ENCODE measurements at places on chromosomes 16 and 17.

- DNase-seq, result peak; percentile 72
Observed at GRCh38 chr17:2336852-2337543, at the start of gene SGSM2. Gene SGSM2 (plus strand): TSS chr17:2337501. CDS start chr17:2337689, 188 bp downstream.

DNA sequence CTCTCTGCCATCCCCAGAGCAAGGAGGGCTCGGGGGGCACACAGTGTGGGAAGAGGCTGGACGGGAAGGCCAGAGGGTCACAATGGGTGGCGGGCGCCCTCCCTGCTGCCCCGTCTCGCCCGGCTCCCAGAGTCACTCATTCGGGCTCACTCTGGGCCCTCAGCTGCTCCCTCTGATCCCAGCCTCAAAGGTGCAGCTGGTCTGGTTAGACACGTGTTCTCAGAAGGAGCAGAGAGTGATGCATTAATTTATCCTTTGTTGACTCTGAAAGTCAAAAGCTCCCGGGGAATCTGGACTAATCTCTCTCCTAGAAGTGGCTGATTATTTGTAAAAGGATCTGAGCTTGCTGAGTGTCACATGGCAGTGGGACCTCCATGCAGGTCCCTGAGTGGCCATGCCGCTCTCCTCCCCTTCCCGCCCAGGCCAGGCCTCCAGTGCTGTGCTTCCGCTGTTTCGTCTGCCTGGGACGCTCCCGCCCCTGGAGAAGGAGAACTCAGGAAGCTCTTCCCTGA, 87.5 kb downstream of the SEC14L1 start:
- DNase-seq, result no peak

DNA sequence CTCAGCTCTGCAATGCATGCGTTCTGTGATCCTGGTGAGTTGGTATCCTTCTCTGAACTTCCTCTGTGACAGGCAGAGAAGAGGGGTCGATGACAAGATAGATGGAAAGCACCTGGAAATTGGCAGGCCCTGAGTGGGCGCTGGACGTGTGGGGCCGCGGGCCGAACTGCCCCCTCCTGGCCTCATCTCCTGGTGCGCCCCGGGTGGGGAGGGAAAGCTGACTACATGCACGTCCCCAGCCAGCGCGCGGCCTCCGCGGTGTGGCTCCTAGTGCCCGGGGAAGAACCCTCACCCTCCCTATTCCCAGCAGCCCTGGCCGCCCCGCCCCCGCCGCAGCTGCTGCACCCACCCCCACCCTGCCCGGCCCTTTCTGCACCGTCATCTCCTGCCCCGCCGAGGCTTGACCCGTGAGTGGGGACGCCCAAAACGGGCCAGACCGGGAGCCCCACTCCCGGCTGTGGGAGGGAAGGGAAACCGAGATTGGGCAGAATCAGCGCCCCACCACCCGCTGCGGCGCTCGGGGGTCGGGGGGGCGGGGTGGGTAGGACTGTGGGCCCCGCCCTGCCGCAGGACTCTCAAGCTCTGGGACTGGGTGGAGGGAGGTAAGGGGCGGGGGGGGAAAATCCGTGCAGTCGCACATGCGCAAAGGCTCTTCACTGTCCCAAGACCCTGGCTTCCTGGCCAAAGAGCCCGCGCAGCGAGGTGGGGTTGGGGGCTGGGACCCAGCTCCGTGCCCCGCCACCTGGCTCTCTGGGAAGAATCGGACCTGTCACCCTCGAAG, at the start of gene NOL3:
Gene NOL3 (plus strand): TSS at position 371 of the 781 bp plus-strand sequence.
- no peak for DNase-seq

GRCh38 chr16:68447653-68448359, 502 bp downstream of the SMPD3 start:
- DNase-seq, result no peak

GRCh38 chr17:51050291-51051033, 70.2 kb downstream of the SPAG9 start:
- DNase-seq, result no peak

- DNase-seq, result no peak
Observed at GRCh38 chr16:72426386-72426785, 254.4 kb upstream of the PMFBP1 start.

DNA sequence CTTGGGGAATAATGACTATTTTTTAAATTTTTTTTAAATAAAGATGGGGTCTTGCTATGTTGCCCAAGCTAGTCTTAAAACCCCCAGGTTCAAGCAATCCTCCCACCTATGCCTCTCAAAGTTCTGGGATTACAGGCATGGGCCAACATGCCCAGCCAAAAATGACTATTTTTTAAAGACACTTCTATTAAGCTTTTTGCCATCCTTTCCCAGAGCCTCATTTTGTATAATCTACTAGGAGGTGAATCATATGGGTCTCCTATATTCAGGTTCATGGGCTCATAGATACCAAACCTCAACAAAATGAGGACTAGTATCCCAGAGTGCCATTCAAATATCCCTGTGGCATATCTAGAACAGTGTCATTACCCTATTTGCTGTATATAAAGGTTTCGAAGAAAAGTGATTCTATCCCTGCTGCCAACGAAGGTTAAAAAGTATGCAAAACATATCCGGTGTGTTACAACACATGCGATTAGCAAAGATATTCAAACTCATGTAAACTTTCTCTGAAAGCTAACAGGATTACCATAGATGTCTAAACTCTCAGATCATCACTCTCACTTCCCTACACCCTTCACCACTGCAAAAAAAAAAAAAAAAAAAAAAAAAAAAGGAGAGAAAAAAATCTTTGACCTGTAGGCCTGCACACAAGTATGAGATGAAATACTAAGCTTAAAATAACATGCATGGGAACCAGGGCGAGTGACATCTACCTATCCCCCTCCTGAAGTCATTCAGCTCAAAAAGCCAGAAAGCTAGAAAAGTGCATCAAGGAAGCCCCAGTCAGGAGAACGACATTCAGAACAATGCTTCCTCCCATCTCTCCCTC, 23.5 kb downstream of the XPO6 start:
- DNase-seq, result no peak

- no peak for DNase-seq
Observed at GRCh38 chr17:56297184-56297583, 143.9 kb downstream of the ANKFN1 start.

- DNase-seq, result no peak
Observed at GRCh38 chr17:51765282-51766135, 393.0 kb downstream of the CA10 start.

DNA sequence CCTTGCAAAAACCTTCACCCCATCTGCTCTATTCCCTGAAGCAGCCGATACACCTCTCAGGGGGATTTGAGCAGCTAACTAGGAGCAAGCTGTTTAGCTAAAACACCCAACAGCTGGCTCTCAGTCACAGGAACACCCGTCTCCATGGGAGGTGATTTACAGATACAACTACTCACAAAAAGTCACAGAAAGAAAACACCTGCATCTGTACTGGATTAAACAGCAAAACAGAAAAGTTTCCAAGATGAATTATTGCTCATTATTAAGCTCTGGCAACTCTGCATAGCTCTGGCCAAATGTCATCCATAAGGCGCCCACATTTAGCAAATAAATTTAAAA, 22.3 kb downstream of the GJC1 start:
- no peak for DNase-seq

- DNase-seq, result no peak
Observed at GRCh38 chr16:56609463-56609921, 1.1 kb downstream of the MT2A start.

DNA sequence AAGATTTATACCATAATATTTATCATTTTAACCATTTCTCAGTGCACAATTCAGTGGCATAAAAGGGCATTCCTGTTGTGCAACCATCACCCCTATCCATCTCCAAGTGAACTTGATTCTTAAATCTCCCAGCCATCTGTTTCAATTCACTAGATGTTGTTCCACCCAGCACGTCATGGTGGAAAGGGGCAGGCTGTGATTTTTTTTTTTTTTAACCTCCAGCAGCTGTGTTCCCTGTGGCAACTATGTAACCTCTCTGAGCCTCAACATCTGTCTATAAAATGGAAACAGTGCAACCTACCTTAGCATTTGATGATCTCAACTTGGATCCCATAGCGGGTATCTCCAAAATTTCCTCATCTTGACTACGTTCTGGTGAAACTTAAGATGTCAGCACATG, 604.5 kb downstream of the WWOX start:
- no peak for DNase-seq

- DNase-seq, result no peak
Observed at GRCh38 chr17:3968886-3969524, 4.8 kb upstream of the ATP2A3 start.

DNA sequence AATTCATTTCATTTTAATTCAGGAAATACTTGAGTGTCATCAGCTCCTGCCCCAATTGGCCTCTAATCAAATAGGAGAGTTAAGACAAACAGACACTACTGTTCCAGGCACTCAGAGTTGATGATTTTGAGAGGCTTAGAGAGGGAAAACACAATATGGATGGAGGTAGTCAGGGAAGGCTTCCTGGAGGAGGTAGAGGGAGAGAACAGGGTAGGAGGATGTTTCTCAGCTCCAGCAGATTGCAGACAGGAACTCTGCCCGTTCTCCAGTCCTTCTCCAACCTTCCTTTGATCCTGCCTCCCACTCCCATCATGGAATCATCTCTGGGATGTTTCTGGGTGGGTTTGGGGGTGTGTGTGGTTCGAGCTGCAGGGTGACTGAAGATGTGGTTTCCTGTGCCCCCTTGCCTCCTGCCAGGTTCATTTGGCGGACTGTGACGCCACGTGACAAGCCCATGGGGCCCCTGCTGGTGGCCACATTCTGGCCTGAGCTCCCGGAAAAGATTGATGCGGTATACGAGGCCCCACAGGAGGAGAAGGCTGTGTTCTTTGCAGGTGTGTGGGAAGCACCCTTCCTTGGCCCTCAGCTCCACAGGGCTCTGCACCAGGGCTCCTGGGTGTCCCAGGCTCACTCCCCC, 12.2 kb upstream of the LPCAT2 start:
- DNase-seq, result no peak

Measured in T-helper 17 cell (primary cell).